RWPE2 (cell line): ENCODE measurements at places on chromosomes 3 and 15.

DNA sequence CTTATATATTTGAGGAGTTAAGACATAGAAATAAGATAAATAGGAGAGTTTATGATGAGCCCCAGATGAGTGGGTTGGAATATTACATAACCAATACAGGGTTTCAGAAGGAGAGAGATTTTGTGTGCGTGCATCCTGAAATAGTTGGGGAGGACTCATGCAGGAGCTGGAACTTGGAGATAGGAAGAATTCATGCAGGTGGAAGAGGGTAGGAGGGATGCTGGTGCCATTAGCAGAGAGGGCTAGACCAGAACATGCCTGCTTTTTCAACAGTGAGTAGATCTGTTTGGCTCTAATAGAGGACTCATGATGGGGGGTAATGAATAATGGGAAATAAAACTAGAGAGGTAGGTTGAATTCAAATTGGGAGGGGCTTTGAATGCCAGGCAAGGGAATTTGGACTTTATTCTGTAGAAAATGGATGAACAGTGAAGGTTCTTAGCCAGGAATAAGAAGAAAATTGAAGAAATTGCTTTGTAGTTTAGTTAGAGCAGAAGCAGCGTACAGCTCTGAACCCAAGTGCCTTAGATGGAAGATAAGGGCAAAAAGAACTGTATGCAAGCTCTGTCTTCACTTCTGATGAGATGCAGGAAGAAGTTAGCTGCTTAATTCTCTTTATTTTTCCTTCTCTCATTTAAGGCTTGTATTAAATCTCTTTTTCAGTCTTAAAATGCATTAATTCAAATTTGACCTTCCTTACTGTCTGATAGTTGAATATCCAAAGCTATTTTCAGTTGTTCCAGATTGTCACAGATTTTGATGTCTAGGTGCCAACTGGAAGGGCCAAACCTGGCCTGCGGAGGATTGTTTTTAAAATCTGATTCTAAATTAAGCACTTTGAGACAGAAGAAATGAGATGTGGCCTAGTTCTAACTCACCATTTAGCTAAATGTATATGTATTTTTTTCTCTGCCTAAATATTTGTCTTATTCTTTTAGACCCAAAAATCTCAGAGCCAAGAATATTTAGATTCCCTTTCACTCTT, 86.3 kb downstream of the PPM1L start:
- DNase-seq: no peak

- peak; percentile 72 for DNase-seq
These were observed 28.2 kb downstream of the GRAMD2A start for GRCh38 chr15:72169236-72169920.

DNA sequence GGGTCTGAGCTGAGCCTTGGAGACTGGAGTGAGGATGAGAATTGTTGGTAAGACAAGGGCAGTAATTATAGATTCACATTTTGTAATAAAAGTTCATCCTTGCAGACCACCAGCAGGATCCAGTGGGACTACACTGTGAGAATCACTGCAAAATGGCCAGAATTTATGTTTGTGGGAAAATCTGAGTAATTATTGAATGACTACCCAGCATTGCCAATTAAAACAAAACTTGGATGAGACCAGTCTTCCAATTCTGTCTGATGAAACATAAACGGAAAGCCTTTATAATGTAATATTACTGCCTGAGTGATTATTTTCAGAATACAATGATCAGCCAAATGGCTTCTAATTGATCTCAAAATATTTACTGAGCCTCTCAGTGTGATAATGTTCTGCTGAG, 323.3 kb upstream of the C2CD4B start:
- DNase-seq: no peak

DNA sequence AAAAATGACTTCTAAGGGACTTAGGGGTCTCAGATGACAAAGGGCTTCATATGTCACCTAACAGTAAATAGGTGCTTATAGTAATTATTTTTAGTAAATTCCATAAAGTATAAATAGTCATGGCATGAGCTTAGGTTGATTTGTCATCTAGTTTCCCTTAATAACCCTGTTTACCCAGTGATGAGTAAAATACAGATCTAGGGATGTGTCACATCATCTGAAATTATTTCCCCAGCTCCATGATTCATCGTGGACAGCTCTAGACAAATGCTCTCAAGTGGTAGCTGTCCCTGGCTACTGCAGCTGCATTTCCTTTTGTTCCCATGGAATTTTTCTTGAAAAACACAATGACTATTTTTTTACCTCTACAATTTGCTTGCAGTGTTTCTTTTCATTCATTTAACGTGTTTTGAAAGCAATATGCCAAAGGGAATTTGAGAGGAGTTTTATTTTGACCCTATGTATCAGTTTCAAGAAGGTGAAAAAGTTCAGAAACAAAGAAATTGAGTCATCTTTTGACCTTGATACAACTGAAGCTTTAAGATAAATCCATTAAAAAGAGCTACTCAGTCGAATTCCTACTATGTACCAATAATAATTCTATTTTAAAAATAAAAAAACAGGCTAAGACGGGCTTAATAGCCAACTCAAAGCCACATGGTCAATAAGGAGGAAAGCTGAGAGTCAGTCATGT, 241.6 kb downstream of the KCNMB2 start:
- no peak for DNase-seq

DNA sequence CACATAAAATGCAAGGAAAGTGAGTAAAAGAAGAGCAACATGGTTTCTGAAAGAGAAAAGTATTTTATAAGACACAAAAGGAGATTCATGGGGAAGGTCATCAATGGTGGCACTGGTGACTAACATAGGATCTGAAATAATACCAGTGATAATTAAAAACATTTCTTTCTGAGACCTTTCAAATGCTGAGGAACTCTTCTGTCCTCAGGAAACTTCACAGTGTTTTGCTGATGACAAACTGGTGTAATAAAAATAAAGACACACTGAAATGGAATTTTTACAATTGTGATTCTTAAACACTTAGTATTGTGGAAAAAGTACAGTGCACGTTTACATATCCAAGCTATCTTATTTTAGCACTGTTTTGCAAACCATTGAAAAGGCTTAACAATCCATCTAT, 80.4 kb upstream of the ZBTB20 start:
- no peak for DNase-seq
